Effector CD4-positive, alpha-beta T cell (primary cell): ENCODE measurements at places on chromosomes 5 and 9.
A peak's percentile ranks its signal among the peaks of the same experiment; 100 is the strongest.

DNA sequence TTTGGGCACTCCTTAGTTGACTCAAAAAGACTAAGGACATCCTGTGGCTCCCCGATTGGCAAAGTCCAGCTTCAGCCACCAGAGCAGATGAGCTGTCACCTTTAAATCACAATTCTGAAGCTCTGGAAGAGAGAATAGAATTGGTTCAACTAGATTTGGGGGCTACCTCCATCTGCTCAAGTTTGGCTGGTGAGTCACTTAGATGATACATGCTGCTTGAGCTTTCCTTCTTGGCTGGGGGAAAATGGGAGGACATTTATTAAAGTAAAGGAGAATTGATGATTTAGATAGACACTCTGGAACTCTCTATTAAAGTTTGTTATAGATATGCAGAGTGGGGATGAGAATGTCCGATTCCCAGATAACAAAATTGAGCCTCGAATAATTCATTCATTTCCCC is 30.0 kb upstream of the GRIA1 start:
- no peak for DNase-seq

- DNase-seq, result peak; percentile 7
Measured at GRCh38 chr5:42756606-42757601, at the start of gene CCDC152. Gene CCDC152, plus strand, starts transcription at chr5:42756818. Its CDS starts 2,304 bp downstream, at chr5:42759122.

DNA sequence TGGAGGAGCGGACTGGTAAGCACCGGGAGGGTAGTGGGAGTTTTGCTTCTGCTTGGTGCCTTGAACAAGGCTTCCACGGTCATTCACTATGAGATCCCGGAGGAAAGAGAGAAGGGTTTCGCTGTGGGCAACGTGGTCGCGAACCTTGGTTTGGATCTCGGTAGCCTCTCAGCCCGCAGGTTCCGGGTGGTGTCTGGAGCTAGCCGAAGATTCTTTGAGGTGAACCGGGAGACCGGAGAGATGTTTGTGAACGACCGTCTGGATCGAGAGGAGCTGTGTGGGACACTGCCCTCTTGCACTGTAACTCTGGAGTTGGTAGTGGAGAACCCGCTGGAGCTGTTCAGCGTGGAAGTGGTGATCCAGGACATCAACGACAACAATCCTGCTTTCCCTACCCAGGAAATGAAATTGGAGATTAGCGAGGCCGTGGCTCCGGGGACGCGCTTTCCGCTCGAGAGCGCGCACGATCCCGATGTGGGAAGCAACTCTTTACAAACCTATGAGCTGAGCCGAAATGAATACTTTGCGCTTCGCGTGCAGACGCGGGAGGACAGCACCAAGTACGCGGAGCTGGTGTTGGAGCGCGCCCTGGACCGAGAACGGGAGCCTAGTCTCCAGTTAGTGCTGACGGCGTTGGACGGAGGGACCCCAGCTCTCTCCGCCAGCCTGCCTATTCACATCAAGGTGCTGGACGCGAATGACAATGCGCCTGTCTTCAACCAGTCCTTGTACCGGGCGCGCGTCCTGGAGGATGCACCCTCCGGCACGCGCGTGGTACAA is 556 bp downstream of the PCDHGC3 start:
- no peak for DNase-seq

- peak; percentile 5 for DNase-seq
Measured at GRCh38 chr5:68424799-68425537, 209.4 kb downstream of the PIK3R1 start.

DNA sequence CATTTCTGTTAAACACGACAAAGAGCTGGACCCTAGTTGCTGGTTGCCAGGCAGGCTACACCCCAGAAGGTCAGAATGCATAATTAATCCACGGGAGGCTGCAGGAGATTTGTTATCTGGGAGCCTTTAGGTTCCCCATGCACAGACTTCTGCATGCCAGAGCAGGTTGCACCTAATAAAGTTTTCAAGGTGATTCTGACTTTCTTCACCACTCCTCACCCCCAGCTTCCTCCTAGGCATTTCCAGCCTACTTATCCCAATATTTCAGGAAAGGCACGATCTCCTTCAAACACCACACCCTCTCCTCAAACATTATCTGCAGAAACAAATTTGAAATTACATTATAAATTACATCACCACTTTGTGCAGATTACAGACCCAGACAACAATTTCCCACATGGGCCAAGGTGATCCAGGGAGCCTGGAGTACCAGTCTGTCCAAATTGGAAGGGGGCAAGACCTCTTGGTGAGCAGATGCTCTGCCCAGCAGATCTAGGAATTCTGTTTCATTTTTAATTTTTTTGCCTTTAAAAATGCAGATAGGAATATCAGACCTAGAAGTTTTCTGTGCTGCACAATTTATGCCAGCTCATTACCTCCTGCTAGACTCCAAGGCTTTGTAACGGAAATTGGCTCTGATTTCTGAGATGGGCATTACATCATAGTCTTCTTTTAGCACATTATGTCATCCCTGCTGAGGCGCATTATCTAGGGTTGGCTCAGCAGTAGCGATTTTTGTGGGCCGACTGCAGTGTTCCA is 363.4 kb upstream of the SLC30A5 start:
- DNase-seq, result no peak

DNA sequence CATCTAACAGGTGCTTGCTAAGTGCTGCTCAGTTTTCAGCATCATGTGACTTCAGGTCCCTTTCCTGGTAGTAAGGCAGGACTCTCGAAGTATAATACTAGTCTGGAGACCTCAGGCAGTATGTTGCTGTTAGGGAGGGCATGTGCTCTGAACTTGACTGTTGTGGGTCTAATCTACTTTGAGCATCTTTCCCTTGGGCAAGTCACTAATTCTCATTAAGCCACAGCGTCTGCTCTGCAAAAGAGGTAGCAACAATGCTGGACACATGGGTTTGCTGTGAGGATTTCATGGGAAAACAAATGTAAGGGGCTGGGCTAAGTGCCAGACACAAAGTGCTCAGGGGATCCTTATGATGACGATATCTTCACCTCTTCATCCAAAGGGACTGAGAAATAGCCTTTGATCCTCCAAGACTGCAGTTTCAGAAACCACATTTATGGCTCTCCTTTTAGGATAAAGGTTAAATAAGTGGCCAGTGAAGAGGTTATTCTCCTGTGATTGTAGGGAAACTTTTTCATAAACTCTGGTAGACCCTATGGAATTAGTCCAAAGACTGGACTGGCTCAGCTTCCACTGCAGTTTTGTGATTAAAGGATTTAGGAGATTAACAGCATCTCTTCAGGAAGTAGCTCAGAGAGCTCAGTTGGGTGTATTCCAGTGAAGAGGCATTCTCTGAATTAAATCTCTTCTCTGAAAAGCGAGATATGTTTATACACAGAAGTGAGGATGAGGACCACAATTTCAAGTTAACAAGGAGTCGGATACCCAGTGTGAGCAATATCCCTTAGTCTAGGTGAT is 216.6 kb downstream of the SGCD start:
- no peak for DNase-seq

GRCh38 chr9:133754688-133755227 is 16.6 kb upstream of the SARDH start:
- no peak for DNase-seq

GRCh38 chr5:137260820-137261695 is 238.1 kb downstream of the SPOCK1 start:
- no peak for DNase-seq

- no peak for DNase-seq
Measured at GRCh38 chr9:34628656-34629490, at the start of gene ARID3C. Gene ARID3C, minus strand, starts transcription at chr9:34629066. Its CDS starts 1,052 bp downstream, at chr9:34628014.

DNA sequence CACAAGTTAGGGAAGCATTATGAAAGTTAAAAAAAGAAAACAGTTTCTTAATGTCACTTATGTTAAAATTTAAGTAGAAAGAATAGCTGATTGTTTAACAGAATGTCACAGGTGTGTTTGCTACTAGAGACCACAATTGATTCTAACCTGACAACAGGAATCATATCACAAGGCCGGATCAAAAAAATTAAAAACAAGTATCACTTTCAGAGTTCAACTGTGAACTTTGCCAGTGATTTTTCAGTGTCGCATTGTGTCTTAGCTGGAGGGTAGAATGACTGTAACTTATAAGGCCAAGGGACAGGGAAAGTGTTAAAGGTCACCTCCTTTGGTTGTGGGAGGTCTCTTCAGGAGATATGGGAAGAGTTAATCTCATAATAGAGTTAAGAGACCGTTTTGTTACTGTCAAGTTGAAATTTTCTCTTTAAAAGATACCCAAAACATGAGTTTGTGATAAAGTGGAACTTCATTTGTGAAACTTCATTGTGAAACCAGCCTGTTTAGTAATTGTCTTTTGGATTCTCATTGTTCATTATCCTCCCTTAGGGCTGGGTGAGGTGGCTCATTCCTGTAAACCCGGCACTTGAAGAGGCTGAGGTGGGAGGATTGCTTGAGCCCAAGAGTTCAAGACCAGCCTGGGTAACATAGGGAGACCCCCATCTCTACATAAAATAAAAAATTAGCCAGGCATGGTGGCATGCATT is 40.9 kb downstream of the CPEB4 start:
- DNase-seq, result no peak

DNA sequence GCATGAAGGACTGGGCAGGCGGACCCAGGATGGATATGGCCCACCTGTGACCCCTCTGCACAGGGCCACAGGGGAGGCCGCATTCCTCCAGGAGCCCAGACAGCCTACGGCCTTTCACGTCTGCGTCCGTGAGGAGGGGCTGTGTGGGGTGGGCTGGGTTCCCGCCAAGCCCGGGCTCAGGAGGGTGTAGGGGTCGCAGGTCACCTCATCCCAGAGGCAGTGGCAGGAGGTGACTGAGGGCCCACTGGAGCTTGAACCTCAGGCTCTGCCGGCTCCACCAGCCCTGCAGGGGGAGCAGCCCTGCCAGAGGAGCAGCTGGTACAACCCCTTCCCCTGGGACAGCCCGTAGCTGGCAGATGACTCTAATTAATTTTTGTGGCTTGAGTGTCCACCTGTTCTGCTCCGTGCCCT is 40.7 kb upstream of the CACNA1B start:
- no peak for DNase-seq

DNA sequence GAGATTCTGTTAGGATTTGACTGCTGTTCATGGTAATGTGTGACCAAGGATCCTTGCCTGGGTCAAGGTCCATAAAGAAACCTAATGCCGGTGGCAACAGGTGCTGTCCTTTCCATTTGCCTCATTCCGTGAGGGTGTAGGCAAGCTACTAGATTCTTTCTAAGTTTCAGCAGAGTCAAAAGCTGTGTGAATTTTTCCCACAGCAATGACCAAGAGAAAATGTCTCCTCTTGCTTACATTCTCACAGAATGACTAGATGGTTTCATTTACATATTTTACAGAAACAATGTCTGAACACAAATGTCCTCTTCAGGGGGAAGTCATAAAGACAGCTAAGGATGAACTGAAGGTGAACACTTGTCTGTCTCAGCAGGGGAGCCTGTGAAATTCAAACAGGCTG is 75.3 kb upstream of the SV2C start:
- no peak for DNase-seq

DNA sequence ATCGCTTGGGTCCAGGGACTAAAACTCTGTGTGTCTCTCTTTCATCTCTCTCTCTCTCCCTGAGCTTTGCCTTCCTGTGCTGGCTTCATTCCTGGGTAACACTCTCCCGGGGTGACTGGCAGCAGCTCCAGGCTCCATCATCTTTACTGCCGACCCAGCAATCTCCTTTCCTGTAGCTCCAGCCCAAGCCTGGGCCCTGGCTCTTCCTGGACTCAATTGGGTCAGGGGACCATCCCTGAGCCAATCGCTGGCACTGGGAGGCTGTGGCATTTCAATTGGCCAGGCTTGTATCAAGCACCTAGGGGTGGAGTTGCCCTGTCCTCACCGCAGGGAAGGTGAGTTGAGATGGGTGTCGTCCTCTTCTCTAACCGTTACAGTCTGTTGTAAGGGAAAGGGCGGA is 31.9 kb downstream of the FAM240B start:
- no peak for DNase-seq

DNA sequence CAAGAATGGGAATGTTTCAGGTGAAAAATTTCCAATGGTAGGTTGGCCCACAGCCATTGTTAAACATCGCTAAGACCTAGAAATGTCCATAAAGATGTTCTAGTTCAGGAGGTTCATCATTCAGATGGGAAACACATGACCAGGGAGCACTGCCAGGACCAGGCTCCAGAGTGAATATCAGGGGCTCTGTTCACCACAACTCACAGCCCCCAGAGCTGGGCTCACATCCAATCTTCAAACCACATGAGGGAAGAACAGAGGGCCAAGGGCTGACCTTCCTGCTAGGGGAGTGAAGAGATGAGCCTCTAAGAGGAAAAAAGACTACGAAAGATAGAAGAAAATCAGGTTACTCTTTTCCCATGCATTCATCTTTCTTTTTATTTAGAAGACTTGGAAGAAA is 205.8 kb downstream of the SEMA5A start:
- no peak for DNase-seq

DNA sequence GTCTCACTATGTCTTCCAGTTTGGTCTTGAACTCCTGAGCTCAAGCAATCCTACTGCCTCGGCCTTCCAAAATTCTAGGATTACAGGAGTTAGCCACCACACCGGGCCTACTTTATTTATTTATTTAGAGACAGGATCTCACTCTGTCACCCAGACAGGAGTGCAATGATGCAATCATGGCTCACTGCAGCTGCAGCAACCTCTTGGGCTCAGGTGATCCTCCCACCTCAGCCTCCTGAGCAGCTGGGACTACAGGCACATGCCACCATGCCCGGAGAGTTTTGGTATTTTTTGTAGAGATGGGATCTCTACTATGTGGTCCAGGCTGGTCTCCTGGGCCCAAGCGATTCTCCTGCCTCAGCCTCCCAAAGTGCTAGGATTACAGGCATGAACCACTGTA is 32.8 kb downstream of the PHAX start:
- no peak for DNase-seq

DNA sequence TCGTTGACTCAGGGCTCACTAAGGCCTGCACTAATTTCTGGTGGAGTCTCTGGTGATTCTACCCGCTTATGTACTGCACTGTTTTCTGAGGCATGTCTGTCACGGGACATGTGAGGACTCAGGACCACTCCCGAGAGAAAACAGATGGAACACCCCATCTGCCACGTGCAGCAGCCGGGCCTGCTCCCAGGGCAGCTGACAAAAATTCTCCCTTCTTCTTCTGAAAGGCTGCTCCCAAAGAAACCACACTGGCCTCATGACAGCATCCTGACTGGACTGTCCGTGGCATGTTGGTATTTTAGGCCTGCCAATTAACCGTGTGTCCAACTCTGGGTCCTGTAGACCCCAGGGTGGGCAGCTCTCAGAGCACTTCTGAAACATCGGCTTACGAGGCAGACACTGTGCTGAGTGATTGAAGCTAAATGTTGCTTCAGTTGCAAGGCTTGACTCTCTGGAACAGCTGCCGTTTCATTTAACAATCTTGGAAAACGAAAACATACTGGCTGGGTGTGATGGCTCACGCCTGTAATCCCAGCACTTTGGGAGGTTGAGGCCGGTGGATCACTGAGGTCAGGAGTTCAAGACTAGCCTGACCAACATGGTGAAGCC is 39.0 kb downstream of the FAM240B start:
- no peak for DNase-seq

DNA sequence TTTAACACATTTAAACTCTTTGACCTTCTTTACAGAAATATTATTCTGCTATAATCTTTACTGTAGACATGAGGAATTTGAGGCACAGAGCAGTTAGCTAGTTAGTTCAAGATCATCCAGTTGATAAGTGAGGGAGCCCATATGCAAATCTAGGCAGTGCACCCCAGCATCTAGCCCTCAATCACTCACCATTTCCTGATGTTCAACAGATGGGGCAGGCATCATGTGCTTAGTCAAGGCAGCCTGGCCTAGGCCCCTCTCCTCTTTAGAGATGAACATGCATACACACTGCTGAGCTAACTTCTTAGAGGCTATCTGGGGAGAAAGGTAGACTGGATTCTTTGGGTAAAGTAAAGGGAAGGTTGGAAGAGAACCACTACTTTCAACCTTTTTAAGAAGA is 206.8 kb upstream of the SLC24A2 start:
- DNase-seq, result no peak

- no peak for DNase-seq
Measured at GRCh38 chr5:131991593-131992324, 19.7 kb downstream of the ACSL6 start.
